NCI-H2081 (cell line): ENCODE measurements at places on chromosomes 5 and 9.
A peak's percentile ranks its signal among the peaks of the same experiment; 100 is the strongest.

DNA sequence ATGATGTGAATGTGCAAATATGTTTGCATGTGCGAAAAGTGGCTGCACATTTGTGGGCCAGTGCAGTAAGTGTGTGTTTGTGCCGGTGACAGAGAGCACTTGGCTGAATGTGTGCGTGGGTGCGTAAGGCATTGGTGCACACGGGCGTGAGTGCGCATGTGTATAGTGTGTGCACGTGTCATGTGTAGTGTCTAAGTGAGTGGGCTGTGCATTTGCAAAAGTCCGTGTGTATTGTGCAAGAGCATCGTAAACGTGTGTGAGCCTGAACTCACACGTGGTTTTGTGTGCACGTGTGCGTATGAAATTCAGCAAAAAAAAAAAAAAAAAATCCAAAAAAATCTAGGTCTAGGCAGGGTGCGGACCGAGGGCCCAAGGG is 6.5 kb upstream of the EBF1 start:
- no peak for DNase-seq

GRCh38 chr9:131714161-131714646 is 25.7 kb downstream of the RAPGEF1 start:
- no peak for DNase-seq

DNA sequence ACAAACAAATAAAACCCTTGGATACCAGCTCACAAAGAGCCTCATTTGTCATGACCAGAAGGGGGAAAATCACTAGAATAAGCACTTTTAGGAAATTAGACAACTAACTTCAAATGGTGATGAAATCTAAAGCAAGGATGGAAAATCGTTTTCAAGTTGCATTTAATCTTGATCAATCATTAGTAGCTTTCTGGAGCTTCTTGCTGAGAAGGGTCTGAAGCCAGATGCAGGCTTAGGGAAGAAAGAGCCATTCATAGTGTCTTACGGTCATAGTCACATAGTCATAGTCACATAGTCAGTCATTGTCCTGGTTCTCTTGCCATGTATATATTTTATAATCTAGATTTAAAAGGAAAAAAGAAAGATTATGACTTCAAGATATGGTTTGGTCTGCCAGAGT is 610.5 kb downstream of the ACTL7B start:
- DNase-seq: no peak

GRCh38 chr9:131476777-131477345 is 25.9 kb upstream of the POMT1 start:
- no peak for DNase-seq

DNA sequence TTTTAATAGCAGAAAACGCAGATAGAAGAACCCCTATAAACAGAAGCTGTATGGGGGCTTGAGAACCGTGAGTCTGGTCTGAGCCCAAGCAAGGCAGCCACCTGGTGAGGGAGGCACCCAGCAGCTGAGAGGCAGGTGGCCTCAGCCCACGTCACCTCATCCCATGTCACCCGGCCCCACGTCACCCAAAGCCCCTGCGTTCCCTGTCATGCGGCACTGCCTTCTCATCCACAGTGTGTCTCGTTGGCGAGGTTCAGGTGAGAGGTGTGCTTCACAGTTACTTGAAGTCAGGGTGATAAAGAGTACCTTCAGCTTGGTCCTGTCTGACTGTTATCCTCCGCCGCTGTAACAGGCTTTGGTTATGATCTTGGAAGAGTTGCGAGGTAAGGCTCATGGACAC is 80.6 kb upstream of the IRX4 start:
- DNase-seq: no peak

DNA sequence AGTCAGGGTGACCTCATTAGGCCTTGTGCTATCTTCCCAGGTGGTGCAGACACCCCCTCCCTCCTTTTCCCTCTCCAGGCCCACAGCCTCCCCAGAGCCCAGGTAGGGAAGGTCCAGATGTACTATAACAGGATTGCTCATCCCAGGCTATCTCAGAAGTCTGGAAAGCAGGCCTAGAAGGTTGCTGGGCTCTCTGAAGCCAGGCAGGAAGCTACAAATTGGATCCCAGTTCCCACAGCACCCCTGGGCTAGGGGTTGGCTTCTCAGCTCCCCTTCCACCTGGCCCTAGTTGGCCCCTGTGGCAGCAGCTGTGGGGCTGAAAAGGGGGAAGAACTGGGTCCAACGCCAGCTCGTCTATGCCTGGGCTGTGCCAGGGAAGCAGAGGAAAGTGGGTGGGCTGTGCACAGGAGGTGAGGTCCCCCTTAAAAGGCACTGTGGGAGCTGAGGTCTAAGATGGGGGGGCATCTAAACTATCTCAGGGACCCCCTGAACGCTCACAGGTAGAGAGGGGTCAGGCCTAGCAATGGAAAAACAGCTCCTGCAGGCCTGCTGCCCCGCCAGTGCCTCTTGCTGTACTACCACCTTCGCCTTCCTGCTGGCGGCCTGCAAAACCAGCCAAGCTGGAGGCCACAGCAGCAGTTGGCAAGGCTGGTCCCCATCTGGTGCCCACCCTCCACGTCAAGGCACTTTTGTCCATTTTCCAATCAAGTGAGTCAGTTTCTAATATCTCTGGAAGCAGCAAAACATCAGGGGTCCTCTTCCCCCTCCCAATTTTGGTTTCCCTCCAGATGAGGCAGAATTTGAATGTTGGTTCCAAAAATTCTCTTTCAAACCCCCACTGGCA is 13.3 kb upstream of the PSMD5 start:
- no peak for DNase-seq

DNA sequence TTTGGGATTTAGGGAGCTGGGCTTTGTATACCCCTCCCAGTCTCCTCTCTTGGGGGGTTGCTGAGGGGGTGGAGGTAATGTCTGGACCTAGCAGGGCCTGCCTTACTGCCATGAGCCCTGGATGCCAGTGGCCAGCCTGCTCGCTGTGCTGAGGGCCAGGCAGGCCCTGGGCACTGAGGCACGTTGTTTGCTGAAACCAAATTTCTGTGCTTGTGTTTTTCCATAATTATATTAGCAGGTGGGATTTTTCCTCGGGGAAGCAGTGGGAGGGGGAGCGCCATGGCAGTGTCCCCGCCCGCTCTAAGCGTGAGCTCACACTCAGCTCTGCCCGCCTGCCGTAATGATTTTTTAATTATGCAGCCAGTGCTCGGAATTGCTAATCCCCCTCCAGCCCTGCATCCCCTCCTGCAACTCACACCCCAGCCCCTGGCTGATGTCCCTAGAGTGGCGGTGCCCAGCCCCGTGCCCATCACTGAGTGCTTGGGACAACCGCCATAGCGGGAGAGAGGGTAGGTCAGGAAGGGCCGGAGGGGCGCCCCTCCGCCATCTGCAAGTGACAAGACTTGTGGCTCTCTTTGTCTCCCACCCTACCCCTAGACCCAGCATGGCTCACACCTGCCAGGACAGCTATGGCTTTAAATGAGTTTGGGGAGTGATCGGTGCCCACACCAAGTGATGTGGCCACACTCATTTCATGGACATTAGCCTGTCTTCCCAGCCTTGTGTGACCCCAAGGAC is 20.9 kb downstream of the CXXC5 start:
- peak; percentile 14 for DNase-seq

DNA sequence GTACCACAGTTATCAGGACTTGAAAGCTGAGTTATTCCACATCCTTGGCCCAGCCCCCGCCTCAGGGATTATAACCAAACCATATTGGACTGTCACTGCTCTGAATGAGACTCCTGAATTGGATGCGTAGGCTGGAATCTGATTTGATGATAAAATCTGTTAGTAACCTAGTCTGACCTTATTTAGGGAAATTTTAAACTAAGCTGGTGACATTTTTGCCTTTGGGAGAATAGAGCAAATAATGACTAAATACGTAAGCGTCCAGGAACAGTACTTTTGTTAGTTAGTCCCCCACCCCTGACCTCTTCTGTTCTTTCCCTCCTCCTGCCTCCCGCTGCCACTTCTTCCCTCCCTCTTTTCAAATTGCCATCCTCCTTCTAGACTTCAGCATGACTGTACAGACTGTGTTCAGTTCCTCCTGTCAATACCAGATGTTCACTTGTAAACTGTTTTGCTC is 92.6 kb downstream of the TLE4 start:
- DNase-seq: no peak

DNA sequence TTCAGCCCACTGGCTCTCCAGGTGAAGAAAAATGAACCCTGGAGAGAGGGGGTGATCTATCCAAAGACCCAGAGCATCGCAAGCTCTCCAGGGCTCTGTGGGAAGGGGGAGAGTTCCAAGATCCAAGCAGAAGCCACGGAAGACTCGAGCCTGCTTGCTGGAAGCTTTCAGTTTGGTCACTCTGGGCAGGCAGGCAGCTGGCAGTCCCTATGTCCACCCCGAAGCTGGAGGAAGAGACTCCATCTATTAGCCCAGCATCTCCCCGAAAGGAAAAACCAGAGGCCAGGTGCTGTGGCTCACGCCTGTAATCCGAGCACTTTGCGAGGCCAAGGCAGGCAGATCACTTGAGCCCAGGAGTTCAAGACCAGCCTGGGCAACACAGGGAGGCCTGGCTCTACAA is 10.7 kb upstream of the SPARC start:
- no peak for DNase-seq

DNA sequence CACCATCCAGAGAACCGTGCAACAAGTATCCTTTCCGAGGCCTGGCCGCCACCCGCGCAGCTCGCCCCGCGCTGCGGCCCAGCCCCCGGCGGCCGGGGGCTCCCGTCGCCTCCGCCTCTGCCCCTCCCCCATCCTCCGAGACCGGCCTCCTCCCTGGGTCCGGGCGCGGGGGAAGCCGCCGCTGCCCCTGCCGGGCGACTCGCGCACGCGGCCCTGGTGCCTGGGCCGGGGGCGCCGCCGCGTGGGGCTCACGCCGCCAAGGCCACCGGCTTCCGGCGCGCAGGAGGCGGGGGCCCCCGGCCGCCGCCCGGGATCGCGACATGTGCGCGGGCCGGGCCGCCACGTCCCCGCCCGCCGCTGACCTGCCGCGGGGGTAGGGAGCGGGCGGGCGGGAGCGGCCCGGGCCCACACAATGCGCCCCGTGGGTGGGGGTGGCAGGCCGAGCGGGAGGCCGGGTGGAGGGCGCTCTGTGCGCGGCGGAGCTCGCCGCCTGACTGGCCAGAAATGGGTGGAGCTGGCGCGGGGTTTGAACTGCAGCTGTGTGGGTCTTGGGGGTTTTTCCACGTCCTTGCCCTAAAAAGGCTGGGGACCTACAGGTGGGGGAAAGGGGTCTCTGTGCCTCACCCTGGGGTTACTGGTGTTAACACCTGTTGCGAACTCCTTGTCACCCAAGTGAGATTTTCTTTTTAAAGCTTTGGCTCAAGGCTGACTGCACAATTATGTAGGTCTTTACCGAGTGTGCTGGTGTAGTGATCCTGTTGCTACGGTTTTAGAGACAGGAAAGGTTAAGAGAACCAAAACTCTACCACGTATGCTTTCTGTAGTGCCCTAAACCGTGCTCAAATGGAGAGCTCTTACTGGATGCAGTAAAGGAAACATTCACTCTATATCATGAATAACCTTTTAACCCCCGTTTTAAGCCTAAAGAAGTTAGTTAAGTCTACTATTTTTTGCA is 32.3 kb downstream of the TNPO1 start:
- peak; percentile 11 for DNase-seq

DNA sequence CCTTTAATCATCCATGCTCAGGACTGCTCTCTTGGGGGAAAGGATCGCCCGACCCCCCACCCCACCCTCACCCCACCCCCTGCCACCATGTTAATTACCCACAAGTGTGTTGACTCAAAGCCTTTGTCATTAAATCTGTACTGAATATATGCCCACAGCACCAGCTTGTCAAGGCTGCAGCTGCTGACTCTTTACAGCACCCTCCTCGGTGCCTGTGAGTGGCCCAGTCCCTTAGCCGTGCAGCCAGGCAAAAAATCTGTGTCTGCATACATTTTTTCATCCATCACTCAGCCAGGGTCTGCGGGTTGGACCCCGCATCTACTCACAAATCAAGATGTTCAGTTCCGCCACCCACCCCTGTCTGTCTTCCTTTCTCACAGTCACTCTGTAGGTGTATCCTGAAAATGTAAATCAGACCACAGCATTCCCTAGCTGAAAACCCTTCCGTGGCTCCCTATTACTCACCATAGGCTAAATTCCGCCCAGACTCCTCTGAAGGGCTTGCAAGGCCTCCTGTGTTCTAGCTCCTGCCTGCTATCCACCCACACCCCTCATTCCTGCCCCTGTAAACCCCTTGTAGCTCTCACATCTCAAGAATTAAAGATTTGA is 53.7 kb upstream of the KCNIP1 start:
- no peak for DNase-seq

DNA sequence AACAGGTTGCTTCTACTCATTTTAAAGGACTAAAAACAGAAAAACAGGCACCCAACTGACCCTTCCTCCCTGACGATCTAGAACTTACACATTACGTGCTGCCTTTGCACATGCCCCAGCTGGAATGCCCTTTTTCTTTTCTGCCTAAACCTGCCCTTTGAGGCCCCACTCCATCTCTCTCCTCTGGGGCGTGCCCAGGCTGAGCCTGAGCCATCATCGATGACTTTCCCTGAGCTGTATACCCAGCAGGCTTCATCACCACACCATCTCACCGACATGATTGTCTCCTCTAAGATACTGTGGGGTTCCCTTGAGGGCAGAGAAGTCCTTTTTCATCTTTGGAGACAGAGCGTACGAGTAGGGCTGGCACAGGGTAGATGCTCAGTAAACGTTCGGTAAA is 24.1 kb upstream of the GABBR2 start:
- no peak for DNase-seq

DNA sequence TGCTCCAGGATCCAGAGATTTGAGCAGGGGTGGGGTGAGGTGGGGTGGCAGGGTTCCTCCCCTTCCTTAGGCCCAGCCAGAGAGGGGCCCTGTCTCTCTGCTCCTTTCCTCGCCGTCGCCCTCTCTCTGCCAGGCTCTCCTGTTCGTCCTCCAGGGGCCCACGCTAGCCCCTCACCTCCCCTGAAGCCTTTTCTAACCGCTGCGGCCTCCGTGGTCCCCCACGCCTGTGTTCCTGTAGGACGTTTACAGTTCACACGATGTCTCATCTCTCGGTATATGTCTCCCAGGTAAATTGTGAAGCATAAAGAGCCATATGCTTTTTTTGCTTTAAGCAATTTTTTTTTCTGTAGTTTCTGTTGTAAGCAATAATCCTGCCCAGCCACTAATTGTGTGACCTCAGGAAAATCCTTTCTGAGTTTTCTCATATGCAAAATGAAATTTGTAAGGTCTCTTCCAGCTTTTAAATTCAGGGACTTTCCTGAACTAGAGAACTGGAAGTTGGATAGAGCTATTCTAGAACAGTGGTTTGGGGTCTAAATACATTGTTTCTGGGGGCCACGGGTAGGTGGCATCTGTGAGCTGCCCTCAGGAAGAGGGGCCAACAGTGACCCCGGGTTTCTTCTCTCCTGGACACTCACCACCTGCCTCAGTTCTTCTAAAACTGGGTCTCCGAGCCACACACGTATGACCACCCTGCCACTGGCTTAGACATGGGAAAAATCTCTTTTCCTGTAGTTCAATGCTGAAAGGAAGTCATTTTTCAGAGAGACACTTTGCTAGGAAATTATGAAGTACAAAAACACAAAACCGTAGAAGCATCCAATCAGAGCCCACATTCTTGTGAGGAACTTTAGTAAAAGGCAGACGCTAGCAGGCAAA is 50.2 kb upstream of the ZNF366 start:
- no peak for DNase-seq

- no peak for DNase-seq
Observed at GRCh38 chr9:101445353-101446029, 9.9 kb upstream of the ALDOB start.
